ENCODE measurements at places on chromosomes 2 and 18. TPM values are rescaled to one million over a fixed set of nuclear protein-coding genes. Genes with fewer than 3 reads are reported as not detected.

DNA sequence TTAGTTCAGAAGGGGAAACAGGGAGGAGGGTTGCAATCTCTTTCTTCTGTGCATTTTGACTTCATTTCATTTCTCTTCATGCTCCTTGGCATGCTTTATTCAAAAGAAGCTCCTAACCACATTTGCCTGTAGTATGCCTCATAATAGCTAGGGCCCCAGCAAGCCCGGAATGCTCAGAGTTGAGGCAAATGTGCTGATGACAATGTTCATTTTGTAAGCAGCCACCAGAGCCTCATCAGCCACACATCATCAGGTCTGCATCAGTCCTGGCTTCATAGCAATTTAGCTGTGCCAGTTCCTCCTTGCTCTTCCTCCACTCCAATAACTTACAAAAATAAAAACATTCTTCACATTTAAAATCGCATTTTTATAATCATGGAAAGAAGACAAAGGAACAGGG lies 65.4 kb upstream of the MMADHC start:
- no peak for DNase-seq

DNA sequence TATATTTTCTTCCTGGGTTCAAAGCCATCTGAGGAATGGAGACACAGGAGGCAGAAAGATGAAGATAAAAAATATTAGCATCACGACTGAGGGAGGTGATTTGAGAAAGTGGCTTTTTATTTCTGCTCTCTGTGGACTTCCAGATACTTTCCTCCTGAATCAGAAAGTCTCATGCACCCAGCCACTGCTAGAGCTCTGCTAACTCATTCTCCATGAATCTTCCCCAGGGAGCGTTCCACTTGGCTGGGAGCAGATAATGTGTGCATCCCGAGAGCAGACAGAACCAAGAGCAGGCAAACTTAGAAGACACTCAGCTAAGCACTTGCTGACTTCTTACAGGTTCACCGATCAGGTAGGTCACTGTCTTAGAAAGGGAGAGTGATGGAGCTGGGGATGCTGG lies 264.1 kb upstream of the THUMPD2 start:
- DNase-seq = no peak

DNA sequence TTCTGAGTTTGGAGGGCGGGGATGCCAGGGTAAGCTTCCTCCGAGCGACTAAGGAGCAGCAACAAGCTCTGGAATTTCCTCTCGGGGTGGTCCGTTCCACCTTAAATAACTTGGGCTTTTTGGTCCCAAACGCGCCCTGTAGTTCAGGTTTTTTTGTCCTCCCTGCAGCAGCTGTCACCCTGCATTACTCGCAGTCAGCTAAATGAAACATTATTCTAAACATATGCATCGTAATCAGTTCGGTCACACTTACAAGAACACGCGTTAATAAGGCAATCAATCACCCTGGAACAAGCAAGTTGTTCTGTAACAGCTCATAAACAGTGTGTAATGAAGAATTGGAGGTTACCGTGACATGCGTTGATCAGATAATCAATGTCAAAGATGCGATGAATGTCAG lies 8.3 kb downstream of the EVX2 start:
- no peak for DNase-seq

DNA sequence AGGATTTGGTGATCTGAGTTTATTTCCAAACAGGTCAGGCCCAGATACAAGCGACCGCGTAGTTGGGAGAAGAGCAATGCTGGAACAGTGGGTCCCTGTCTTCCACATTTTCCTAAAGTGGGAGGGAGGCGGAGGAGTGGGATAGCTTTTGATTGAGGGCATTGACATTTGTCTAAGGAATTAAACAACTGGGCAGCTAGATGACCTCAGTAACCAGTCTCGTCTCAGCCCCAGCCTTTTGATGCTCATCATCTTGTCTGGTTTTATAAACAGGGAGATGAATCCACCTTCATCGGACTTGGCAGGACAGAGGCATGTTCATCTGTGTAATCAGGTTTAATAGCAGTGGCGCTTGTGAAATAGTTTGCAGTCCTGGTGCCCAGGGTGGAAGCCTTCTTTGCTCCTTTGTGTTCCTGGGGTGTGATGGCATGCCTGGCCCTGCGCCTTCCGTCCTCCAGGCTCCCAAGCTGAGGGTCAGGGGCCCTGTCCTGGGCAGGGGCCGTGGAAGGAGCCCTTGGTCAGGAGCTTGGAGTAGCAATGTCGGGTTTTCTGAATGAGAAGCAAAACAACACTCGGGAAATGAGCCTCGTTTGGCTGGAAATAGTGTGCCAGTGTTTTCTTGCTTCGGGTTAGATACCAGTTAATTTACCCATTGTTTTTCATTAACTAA lies 193.8 kb downstream of the FAM210A start:
- no peak for DNase-seq

DNA sequence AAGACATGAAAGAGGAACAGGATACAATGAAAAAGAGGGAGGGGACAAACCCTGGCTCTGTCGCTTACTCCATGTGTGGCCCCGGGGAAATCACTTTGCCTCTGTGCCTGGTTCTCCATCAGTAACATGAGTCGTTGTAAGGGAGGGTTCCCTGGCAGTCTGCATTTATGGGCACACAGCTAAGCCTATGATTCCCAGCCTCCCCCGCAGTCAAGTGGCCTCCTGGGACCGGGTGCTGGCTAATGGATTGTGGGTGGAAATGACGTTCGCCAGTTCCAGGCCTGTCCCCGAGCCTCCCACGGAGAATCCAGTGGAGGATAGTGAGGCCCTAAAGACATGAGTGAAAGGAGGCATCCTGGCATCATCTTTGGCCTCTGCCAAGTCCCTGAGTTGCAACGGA lies 42.7 kb downstream of the SFXN5 start:
- DNase-seq = no peak

The RNF152 gene
- total RNA-seq = 98.0 TPM

DNA sequence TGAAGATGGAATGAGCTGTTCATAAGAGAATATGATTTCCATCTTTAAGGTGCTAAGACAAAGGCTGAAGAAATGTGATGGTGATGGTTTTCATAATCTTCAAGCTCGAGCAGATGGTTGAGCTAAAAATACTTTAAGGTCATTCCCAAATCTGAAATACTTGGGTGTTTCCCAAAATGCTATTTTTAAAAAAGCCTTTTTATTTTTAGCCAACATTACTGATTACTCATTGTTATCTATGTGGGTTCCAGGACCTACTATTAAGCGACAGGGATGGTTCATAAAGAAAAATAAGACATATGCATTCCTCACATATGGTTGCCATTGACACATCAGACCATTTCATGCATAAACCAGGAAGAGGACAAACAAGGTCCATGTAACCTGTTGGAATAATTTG lies 298.5 kb downstream of the PLCL1 start:
- no peak for DNase-seq

GRCh38 chr18:47552783-47553182 lies 301.3 kb upstream of the SKOR2 start:
- DNase-seq = no peak

DNA sequence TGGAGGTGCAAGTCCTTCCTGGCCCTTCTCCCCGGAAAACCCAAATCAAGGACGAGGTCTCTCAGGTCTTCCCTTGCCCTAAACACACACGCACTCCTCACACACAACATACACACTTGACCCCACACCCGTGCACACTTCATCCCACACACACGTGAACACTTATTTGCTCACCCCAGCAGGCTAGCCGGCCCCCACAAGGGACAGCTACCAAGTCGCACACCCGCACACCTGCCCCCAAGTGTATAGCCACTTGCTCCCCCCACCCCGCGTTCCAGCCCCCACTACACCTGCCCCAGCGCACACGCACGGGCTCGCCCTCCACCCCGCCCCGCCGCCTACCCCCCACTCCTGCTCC lies 359 bp downstream of the TGFBRAP1 start:
- peak; percentile 26 for DNase-seq

The MOGAT1 gene
- not detected for total RNA-seq

DNA sequence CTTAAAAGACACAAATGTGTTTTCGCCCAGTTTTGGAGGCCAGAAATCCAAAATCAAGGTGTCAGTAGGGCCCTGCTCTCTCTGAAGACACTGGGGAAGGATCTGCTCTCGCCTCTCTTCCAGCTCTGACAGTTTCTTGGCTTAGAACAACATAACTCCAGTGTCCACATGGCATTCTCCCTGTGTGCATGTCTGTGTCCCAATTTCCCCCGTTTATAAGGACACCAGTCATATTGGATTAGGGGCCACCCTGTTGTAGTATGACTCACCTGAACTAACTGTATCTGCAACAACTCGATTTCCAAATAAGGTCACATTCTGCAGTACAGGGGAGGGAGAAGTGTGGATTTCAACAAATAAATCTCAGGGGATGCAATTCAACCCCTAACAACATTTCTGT lies 263.2 kb downstream of the SS18 start:
- no peak for DNase-seq

The CFAP65 gene
- 0.27 TPM for total RNA-seq

GRCh38 chr2:205959521-205959920 lies 126.5 kb downstream of the INO80D start:
- DNase-seq = no peak

DNA sequence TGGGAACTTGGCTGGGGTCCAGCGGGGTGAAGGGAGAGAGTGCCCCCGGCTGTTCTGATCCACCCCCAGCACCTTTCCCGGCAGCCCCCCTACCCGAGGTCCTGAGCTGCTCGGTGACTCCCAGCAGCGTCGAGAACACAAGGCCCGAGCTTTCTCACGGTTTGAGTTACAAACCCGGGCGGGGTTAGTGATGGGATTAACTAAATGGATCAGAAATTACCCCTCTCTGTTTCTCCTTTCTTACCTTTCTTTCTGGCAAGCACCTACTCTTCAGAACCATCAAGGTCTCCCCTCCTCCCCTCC lies 139.4 kb upstream of the GPC1 start:
- DNase-seq = no peak

GRCh38 chr18:56112013-56112749 lies 524.2 kb upstream of the TCF4 start:
- DNase-seq = no peak

- no peak for DNase-seq
Observed at GRCh38 chr2:24883946-24884345, 36.1 kb downstream of the ADCY3 start.

GRCh38 chr2:230912046-230912445 lies 13.0 kb downstream of the GPR55 start:
- DNase-seq = no peak

The CROCC2 gene
- total RNA-seq = not detected

DNA sequence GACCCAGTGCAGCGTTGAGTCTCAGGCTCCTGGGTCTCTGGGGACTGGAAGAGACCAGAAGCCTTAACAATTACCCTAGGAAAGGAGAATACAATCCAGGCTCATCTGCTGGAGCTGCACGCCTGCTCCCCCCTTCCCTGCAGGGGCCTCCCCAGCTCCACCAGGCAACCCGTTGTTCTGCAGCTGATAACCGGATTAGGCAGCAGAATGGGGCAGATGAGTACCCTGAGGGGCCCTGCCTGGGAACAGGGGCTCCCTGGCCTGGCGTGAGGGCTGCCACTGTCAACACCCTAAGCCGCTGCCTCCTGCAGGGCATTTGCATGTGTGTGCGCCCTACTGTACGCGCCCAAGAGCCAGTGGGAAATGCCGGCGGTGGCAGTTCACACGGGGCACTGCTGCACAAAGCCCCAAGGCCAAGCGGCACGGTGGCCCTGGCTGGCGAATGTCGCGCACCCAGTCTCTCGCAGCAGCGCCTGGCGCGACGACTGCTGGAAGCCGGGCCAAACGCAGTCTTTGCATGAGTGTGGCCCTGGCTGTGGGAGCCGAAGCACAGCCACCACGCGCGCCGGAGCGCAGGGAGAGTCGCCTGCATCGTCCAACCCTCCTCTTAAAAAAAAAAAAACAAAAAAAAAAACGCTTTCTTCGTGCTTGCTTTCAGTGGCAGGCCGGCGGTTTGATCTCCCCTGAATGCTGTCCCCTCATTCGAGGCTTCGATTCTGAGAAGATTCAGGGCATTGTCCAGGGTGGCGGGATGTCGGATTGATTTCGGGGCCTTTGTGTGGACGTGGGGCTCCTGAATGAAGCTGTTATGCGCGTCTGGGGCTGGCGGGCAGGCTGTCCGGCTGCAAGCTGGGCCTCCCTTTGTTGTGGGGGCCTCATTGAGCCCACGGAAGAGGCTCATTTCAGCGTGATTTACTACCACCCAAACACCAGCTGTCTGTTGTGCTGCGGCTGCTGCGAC lies 63.8 kb downstream of the SETBP1 start:
- no peak for DNase-seq

DNA sequence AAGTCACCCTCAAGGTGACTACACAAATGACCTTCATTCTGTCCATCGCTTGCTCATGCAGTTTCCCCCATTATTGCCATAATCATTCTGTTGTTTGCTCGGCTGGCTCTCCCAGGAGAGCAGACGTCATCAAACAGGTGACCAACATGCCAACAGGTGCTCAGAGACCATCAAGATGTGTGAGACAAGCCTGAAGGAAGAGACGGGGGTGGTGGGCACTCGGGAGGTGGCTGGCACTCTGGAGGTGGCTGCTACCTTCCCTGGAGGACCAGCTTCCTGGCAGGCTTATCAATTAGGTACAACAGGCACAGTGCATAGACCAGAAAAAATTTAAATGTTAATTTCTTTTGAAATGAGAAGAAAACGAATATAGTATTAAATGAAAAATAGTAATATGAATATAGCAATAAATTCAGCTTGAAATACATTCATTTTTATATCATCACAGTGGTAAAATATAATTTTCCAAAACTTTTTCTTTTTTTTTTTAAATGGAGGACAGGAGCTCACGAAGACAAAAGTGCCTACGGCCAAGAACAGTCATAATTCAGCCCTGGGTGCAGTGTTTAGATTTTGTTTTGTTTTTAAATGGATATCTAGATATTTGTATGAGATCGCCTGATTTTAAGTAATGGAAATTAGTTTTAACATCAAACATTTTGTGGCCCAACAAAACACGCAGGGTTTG lies 16.9 kb upstream of the HAAO start:
- peak; percentile 53 for DNase-seq

DNA sequence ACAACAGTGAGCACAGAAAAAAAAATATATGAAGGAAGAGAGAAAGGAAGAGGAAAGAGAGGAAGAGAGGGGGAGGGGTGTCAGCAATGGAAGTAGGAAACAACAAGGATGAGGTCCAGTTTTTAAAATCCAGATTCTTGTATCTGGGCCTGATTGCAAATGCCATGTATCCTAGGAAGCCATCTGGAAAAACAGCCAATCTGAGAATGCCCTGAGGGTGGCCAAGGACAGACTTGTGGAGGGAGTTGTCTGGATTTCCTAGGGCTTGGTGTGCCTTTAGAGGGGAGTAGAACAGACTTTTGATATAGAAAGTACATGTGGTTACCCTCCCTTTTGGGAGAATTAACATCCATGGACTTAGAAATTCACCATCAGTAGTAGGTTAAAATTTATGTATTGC lies 47.1 kb downstream of the PRKCE start:
- DNase-seq = no peak

GRCh38 chr2:12624905-12625598 lies 91.7 kb upstream of the TRIB2 start:
- DNase-seq = no peak

The ITGA4 gene
- total RNA-seq = 11.6 TPM

- DNase-seq = no peak
Observed at GRCh38 chr2:42256505-42256904, 87.4 kb downstream of the EML4 start.

GRCh38 chr2:180694445-180695421 lies 285.7 kb upstream of the UBE2E3 start:
- DNase-seq = no peak

The CCDC178 gene
- total RNA-seq = not detected

- no peak for DNase-seq
Observed at GRCh38 chr2:109006971-109007370, 18.0 kb upstream of the EDAR start.
